ENCODE measurements at places on chromosomes 1 and 21. TPM values are rescaled to one million over a fixed set of nuclear protein-coding genes. Genes with fewer than 3 reads are reported as not detected.

Gene GBP5
- total RNA-seq: 85.5 TPM

Gene FCRL4
- not detected for total RNA-seq

Gene PKLR
- total RNA-seq: not detected

Gene GJA9
- total RNA-seq: not detected

Gene CLEC20A
- not detected for total RNA-seq

Gene NECTIN4
- not detected for total RNA-seq

Gene HSPB7
- not detected for total RNA-seq

Gene RYR2
- not detected for total RNA-seq

Gene CDA
- total RNA-seq: not detected

Gene F13B
- not detected for total RNA-seq

Gene ZNF678
- 9.5 TPM for total RNA-seq

Gene FCRL1
- not detected for total RNA-seq

Gene TAS1R1
- total RNA-seq: not detected

Gene CFAP126
- total RNA-seq: not detected

Gene AVPR1B
- not detected for total RNA-seq

Gene HOOK1
- 17.7 TPM for total RNA-seq

Gene NMNAT2
- not detected for total RNA-seq

Gene ARTN
- total RNA-seq: not detected

Gene SPRR5
- total RNA-seq: not detected

Gene SLC16A4
- 0.14 TPM for total RNA-seq

Gene DIO1
- not detected for total RNA-seq

Gene CLCA2
- total RNA-seq: not detected

Gene HES2
- total RNA-seq: 0.14 TPM

Gene CHD5
- total RNA-seq: 0.45 TPM

Gene PTPRU
- total RNA-seq: 0.38 TPM

Gene USP21
- 35.7 TPM for total RNA-seq

Gene TRIM67
- not detected for total RNA-seq

Gene OR6P1
- total RNA-seq: not detected

Gene KIF21B
- 45.5 TPM for total RNA-seq

Gene LCE1A
- not detected for total RNA-seq

Gene FALEC
- not detected for total RNA-seq

Gene DSTYK
- 11.5 TPM for total RNA-seq

Gene FRRS1
- total RNA-seq: 0.52 TPM

Gene ACTL8
- 0.12 TPM for total RNA-seq

Gene EDARADD
- not detected for total RNA-seq

Gene C1orf116
- total RNA-seq: not detected

Gene TFAP2E
- total RNA-seq: 0.27 TPM

Gene OR10J1
- total RNA-seq: not detected

Gene PTGER3
- total RNA-seq: 0.05 TPM

Data from activated naive CD4-positive, alpha-beta T cell treated with anti-CD3 and anti-CD28 coated beads for 36 hours (primary cell).